Temporal lobe (tissue), 4 donors: ENCODE measurements at places on chromosomes 13 and 19. TPM values are rescaled to one million over a fixed set of nuclear protein-coding genes. Genes with fewer than 3 reads are reported as not detected.

Gene LGI4
- 5.2 TPM for total RNA-seq

Gene LATS2
- total RNA-seq: 2.0 TPM

Gene PDE4A
- total RNA-seq: 5.2 TPM

Gene ZNF565
- total RNA-seq: 18.4 TPM

Gene KANK3
- 2.2 TPM for total RNA-seq

Gene CILP2
- 0.98 TPM for total RNA-seq

Gene NBEA
- total RNA-seq: 231 TPM

Gene PGLYRP2
- not detected for total RNA-seq
